ENCODE measurements at places on chromosomes 5 and 9.

DNA sequence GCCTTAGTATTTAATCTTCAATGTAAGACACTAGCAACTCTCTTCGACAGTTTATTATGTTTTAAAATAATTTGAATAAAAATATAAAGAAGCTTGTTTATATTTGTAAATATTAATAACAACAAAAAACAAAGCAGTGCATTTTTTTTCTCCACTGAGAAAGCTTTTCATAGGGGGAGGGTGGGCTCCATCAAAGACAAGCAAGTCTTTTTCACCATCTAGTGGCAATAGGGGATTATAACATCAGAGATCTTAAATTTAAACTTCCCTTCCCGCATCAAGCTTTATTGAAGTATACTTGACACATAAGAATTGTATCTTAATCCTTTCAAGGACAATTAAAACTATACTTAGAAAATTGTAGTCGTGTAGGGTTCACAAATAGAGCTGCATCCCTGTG is 9.3 kb upstream of the OR13F1 start:
- DNase-seq: no peak

- DNase-seq: no peak
Observed at GRCh38 chr5:135013445-135013844, 20.6 kb downstream of the PITX1 start.

GRCh38 chr5:125277494-125278154 is 531.2 kb upstream of the ZNF608 start:
- peak; percentile 66 for DNase-seq

GRCh38 chr5:124172389-124173003 is 573.9 kb downstream of the ZNF608 start:
- no peak for DNase-seq

DNA sequence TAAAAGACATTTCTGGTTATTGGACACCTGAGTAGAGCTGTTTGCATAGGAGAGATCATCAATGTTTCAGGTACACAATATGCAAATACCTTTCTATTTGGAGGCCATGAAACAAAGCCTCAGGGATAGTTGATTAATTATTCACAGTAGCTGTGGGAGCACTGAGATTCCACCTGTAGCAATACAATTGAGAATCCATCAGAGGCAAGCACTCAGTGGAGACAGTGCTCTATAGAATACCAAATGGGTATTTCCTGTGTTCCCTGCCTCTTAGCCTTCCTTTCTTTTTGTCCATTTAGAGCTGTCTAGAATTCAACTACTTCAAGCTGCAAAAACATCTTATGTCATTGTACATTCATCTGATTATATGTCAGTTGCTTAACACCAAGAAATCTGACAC is 1754.0 kb upstream of the ACO1 start:
- DNase-seq: no peak

DNA sequence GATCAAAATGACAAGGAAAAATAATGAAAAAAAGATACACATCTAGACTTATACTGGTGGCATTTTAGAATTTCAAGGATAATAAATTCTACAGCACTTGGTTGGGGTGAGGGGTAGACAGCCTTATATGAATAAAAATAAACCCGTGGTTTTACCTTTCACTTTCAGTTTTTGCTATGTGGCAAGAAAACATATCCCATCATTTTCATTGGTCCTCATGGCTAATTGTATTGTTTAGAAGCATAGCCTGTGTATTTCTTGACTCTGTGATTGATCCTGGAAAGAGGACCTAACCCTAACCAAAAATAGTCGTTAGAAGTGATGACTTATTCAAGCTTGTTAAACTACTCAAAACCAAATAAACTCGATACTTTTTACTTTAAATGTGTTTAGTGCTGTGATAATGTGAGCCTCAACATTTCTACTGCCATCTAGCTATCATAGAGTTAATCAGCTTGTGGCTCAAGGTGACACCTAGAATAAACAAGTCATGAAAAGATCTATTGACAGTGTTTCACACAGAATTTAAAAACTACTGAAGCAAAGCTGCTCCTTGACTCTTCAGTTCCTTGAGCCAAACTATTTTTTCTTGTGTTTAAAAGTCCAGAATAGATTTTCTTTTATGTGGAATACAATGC is 153.3 kb upstream of the IZUMO3 start:
- no peak for DNase-seq
